H7 (cell line): ENCODE measurements at places on chromosomes 5 and 9. TPM values are rescaled to one million over a fixed set of nuclear protein-coding genes. Genes with fewer than 3 reads are reported as not detected.
A peak's percentile ranks its signal among the peaks of the same experiment; 100 is the strongest.

DNA sequence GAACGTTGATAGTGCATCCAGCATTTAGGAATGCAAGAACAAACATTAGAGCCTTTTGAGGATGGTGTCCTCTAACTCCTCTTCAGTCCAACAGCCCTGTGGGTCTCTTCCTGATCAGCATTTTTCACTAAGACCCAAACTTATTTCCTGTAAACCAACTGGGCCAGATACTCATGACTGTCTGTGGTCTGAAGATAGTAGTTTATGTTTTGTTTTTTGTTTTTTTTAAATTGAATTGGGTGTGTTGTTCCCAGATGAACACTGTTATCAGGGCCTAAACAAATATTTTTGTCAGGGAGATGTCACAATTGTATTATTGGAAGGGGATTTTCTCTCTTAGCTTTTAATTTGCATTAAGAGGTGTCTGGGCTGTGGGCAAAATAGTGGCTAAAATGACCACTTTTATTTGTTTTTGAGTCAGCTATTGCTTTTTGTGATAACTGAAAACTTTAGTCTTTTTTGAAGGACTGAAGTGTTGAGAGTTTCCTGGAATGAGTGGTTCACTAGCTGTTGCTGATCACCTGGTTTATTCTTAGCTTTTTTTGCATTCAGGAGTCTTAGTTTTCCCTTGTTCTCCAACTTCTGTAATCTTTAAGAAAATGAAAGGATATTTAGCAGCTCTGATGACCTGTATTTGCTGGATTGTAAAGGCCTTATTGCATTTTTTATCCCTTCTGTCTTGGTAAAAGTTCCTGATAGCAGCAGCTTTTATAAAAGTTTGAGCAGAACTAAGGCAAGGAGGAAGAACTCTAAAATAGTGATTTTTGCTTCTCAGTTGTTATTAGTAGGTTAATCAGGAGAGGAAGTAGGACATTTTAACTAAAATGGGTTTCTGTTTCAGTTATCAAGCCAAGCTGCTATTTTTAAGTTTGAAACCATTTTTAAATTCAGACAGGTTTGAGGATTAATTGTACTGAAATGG lies 5.5 kb downstream of the MAN2A1 start:
- DNase-seq: no peak

DNA sequence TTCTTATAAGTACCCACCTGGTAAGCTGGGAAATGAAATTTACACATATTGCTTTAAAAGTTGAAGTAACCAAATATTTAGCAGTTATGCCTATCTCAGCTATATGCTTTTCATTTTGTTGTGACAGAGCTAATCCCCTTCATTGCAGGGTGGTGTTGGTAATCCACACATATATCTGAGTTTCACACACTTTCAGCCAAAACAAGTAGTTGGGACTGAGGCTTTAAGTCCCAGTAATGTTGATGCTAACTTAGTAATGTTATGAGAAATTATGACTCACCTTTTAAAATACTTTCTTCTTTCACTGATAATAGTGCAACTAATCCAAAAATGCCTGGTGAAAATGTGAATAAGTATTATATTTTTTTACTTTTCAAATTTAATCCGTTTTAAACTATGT lies 19.2 kb upstream of the RICTOR start:
- no peak for DNase-seq

- DNase-seq: no peak
Measured at GRCh38 chr9:93792358-93792757, 162.8 kb downstream of the BARX1 start.

DNA sequence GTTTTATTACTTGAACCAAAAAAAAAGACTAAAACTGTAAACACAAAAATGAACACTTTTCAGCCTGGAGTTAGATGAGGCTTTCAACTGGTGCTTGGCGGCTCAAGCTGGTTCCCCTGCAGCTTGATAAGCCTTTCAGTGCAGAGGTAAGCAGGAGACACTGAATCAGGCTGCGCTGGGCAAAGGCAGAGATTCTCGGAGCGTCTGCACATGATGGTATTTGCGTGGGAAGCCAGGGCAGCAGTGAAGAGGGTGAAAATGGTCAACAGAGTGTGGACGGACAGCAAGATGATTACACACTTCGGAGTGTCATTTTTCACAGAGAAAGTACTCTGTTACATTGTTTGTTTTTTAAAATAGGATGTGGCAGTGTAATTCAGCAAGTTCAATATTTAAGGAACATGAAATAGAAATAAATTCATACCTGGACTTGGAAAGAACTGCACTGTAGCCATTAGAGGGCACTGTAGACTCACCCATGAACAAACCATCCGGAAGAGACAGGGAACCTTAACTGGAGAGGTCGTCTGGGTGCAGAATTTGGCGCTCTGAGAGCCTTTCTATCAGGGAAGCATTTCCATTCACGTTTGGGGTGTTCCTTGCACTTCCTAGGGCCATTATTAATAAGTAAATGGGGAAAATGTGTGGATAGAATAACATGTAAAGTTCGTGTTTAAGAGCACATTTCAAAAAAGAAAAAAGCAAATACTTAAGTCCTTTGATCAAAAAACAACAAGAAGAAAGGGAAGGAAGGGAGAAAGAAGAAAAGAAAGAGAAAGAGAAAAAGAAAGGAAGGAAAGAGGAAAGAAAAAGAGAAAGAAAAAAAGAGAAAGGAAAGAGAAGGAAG lies 69.8 kb downstream of the ICE1 start:
- DNase-seq: peak; percentile 60

- no peak for DNase-seq
Measured at GRCh38 chr9:36891341-36891811, 142.7 kb downstream of the PAX5 start.

- peak; percentile 13 for DNase-seq
Measured at GRCh38 chr5:134142052-134142451, 27.6 kb downstream of the TCF7 start.

- no peak for DNase-seq
Measured at GRCh38 chr9:68489646-68490045, 51.0 kb downstream of the TMEM252 start.

DNA sequence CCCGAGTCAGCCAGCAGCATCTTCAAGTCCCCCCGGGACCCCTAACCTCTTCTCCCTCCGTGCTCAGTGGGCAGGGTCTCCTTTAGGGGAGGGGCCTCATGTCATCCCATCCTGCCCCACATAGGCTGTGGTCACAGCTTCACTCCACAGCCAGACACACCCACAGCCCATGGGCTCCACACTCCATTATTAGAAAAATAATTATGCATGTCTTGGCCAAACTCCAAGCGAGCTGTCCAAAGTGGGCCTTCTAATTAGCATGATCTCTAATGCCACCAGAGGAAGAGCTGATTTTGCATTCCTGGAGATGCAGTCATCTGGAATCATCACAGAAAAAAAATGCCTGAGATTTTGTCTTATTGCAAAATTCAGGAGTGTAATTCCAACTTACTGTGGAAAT lies 418.2 kb downstream of the IRX2 start:
- DNase-seq: no peak

DNA sequence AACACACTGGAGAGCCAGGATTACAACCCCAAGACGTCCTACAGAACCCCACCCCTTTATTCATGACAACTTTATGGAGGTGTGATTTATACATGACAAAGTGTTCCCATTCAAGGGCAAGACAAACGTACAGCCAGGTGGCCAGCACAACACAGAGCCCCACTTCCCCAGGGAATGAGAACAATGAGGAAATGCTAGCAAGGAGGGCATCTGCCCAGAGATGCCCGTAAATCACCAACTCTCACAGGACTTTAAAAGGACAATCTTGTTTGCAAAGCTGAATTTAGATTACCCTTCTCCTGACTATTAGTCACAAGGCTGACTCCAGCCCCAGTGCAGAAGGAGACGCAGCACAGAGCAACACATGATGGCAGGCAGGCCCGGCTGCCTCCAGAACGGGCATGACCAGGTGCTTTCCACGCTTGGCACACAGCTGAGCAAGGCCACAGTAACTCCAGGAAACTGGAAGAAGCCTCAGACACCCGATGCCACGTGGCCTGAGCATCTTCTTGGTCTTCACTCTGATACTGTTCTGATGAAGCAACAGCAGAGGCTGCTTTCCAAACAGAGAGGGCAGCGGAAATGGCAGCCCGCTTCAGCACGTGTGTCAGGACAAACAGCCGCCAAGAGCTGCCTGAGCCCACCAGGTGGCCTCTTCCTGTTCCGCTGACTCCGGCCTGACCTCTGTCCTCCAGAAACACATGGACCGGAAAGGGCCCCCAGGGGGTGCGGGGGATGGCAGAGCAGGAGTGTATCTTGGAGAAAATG lies 51.4 kb downstream of the ROR2 start:
- DNase-seq: peak; percentile 66

GRCh38 chr5:150987746-150988145 lies 32.6 kb upstream of the GPX3 start:
- no peak for DNase-seq

GRCh38 chr5:179307013-179307800 lies 38.1 kb downstream of the ADAMTS2 start:
- no peak for DNase-seq

DNA sequence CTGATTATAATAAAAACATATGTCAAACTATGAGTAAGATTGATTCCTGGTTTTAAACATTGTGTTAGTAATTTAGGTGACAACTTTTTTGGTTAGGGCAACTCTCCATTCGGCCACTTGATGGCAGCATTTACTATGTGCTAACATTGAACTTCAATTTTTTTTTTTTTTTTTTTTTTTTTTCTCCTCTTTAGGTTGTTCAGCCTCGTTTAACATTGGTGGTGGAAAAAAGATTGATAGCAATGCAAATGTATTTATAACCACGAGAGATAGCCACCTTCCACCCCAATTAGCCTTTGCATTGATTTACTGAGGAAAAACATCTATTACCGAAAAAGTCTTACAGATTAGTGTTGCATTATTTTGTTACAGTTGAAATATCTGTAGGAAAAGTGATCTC lies 159.1 kb downstream of the CSNK1G3 start:
- DNase-seq: peak; percentile 13

DNA sequence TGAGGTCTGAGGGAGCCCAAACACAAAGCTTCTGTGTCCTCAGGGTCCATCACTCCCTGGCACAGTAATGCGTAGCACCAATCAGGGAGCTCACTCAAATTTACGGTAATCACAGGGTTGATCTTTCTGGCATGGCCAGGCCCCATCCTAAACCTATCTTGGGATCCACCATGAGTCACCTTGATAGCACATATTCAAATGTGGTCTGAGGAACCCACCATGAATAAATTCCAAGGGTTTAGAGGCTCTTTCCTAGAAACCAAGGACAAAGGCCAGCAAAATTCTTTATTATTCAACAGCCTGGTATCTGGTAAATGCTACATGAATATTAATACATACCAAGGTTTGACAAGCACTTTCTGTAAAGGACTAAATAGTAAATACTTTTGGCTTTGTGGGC lies 254.5 kb downstream of the TLR4 start:
- peak; percentile 6 for DNase-seq

GRCh38 chr5:72366324-72366976 lies 46.3 kb downstream of the PTCD2 start:
- peak; percentile 28 for DNase-seq

- no peak for DNase-seq
Measured at GRCh38 chr5:142507531-142508372, 178.1 kb downstream of the FGF1 start.

DNA sequence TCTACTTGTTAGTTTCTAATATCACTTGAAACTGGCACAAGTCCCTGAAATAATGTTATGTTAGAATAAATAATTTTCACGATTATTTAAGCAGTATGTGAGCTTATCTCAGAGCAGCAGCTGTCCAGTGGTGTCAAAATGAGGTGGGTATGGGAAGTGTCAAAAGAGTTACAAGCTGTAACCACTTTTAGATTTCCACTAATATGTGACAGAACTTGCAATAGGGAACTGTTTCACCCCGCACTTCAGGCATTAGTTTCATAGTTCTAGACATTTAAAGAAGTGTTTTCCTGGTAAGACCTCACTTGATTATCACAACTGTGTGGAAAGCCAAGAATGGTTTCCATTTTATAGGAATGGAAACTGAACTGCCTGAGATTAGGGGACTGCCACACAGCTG lies 2.9 kb upstream of the ISCA1 start:
- DNase-seq: no peak

GRCh38 chr5:80288177-80288576 lies 31.6 kb upstream of the SPZ1 start:
- no peak for DNase-seq

- no peak for DNase-seq
Measured at GRCh38 chr9:125538092-125538473, 168.9 kb downstream of the MAPKAP1 start.

GRCh38 chr5:91367908-91368648 lies 15.0 kb downstream of the ARRDC3 start:
- no peak for DNase-seq

GRCh38 chr5:172213126-172213525 lies 19.2 kb downstream of the EFCAB9 start:
- DNase-seq: no peak

Gene ARSK
- total RNA-seq: 13.6 and 17.6 TPM in 2 replicates

Gene RMI1
- total RNA-seq: 10.7 and 12.3 TPM in 2 replicates

Gene SH3RF2
- total RNA-seq: 0.89 and 1.7 TPM in 2 replicates

Gene KCNT1
- total RNA-seq: 0.10 TPM in 1 of 2 replicates, not detected in the other

Gene SH3TC2
- 0.07 TPM in 1 of 2 replicates, not detected in the other for total RNA-seq

Gene N4BP3
- total RNA-seq: 32.0 and 36.5 TPM in 2 replicates

Gene SLC36A3
- total RNA-seq: not detected in 2 replicates

Gene PDE6A
- total RNA-seq: not detected in 2 replicates

Gene TMC1
- not detected in 2 replicates for total RNA-seq

Gene TMEM141
- 73.9 and 80.6 TPM in 2 replicates for total RNA-seq

Gene FSD1L
- 2.3 and 2.5 TPM in 2 replicates for total RNA-seq
